ENCODE measurements at places on chromosomes 12 and 14.

DNA sequence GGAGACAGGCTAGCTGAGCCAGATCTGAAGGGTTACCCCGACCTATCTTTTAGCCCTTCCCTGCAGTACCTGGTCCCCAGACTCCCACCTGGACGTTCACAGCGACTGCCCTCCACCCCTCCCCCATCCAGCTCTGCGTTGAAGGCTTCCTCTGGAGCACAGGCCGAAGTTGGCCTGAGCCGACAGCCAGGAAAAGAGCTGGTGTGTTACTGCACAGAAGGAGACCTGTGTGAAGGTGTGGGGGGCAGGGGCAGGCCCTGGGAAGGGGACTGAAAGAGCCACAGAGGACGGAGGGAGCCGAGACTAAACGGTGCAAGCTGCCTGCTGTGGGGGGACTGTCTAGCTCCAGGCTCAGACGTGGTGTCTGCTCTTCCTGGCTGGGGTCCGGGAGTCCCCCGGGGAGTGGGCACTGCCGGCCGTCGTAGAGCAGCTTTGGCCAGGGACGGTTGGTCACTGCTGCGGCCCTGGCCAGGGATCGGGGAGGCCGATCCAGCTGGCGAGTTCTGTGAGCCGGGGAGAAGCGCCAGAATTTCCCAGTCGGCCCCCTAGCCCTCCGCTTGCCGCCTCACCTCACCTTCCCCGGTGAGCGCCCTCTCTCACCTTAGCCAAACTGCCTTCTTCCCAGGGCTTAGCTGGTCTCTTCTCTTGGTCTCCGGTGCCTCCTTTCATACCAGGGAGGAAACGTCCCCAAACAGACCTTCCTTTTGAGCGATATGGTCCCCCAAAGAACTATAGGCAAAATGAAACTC lies 899 bp upstream of the COL2A1 start:
- DNase-seq: peak; percentile 70

DNA sequence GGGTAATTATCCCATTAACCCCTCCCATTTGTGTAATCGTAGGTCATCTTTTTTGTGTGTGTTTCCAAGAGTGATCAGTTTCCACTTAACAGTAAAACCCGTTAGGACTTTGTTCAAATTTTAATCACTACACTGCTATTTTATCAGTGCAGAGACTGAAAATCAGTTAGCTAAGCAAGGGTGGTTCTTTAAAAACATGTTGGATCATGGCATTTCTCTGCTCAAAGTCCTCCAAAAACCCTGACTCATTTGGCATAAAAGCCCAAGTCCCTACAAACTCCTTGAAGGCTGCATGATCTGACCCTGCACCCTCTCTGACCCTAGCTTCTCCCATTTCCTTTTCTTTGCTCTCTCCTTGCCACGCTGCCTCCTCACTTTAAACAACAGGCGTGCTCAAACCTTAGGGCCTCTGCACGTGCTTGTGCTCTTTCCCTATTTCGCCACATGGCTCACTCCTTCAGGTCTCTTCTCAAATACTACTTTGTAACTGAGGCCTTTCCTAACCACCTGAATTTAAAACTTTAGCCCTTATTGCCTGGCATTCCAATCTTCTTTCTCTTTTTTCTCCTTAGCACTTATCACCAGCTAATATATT lies 13.2 kb upstream of the OVCH1 start:
- peak; percentile 19 for DNase-seq

- DNase-seq: no peak
Measured at GRCh38 chr14:105882626-105883025, 356.2 kb downstream of the TMEM121 start.

GRCh38 chr12:60834372-60834771 lies 1238.5 kb downstream of the SLC16A7 start:
- no peak for DNase-seq

DNA sequence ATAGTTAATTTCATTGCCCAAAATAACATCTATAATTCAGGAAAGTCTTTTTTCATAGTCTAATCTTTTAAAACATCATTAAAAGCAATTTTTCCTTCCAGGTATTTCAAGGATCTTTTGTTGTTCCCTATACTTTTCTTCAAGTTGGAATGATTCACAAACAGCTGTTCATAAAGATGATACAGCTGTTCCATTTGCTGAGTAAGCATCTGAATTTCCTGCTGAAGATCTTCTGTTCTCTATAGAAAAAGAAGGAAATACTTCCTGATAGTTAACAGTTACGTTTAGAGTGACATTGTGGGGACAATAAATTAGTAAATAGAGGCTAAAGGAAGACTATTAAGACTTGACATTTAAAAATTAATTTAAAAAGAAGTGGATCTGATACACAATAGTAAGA lies 30.3 kb upstream of the ESR2 start:
- no peak for DNase-seq

DNA sequence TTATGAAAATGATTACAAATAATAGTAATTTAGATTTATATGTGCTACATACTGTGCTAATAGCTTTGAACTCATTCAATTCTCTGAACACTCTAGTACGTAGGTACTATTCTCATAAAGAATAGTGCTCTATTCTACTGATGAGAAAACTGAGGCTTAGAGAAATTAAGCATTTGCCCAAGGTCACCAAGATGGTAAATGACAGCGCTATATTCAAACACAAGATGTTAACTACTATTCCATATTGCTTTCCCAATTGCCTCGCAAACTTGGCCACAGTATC lies 182.9 kb upstream of the GZMB start:
- no peak for DNase-seq

GRCh38 chr12:109393437-109394345 lies 46.0 kb downstream of the MYO1H start:
- peak; percentile 77 for DNase-seq

- no peak for DNase-seq
Measured at GRCh38 chr14:93183596-93184317, 940 bp downstream of the MOAP1 start.

DNA sequence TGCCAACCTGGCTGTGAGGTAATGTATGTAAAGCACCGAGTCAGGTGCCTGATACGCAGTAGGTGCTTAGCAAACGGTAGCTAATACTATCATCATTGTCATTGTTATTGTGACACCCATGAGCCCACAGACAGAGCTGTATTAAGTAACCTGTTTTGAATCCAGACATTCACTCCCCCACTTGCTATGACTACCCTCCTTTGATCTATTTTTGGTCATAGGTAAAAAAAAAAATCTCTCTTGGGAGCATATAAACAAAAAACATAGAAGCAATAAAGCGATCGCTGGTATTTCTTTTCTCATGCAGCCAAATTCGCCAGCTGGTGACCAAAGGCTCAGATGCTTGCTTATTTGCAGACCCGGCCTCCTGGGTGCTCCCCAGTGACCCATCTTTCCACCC lies 330.2 kb downstream of the DPF3 start:
- DNase-seq: no peak

DNA sequence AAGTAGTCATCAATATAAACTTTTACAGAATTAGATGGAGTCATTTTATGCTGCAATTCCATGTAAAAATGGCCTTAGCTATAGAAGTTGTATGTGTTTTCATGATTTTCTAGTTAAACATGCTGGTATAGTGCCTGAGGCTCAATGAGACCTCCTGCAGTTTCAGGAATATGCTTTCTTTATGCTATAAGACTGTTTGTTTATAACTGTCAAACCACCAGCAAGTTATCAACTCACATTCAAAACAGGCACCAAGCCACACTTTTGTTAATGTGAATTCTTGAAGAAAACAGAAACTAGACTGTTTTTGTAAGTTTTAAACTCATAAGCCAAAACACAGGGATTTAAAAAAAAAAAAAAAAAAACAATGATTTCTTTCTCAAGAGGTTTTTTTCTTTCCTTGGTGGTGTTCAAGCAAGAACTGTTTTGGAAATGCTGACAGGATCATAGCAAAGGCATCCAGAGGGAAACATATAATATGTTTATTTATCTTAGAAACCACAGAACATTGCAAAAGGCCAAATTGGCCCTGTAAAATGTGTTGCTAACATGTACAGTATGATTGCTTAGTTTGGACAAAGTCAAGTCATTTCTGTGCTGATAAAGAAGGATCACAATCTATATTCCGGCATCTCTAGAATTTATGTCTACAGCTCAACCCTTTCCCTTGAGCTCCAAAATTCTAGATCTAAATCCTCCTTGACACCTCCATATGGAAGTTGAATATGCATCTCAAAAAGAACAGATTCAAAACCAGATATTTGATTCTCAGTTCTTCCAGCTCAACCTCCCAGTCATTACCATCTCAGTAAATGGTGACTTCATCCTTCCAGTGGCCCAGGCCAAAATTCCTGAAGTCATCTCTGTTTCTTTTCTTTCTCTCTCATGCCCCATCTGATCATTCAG lies 29.0 kb upstream of the LUM start:
- DNase-seq: no peak

- DNase-seq: peak; percentile 82
Measured at GRCh38 chr12:5796171-5796958, 148.7 kb downstream of the ANO2 start.

DNA sequence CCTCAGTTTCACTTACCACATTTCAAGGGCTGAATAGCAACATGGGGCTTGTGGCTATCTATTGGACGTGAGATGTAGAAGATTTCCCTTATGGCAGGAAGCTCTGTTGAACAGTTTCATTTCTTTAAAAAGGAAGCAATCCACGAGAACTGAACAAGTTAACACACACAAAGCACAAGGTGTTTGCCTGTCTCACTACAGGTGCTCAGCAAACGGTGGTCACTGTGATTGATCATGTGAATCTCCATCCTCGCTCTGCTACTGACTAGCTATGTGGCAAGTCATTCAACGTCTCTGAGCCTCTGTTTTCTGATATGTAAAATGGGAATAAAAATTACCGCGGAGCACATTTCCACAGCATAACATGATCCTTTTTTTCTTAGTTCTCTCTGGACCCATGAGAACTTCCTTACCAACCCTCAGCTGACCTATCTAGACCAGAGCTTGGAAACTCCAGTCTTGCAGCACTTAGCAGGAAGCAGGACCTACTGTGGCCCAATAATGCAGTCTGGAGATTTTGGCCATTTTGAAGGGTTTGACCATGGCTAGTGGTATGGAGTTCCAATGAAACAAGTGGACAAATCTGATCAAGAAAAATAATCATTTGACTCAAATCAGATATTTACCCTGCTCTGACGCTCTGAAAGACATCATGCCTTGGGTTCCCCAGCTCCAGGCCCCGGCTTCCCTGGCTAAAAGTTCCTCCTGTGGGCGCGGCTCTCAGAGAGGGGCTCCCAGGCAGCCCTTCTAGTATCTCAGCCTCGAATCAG lies 278.8 kb downstream of the ZFP36L1 start:
- DNase-seq: no peak

GRCh38 chr12:19189522-19189921 lies 60.0 kb downstream of the PLEKHA5 start:
- no peak for DNase-seq

DNA sequence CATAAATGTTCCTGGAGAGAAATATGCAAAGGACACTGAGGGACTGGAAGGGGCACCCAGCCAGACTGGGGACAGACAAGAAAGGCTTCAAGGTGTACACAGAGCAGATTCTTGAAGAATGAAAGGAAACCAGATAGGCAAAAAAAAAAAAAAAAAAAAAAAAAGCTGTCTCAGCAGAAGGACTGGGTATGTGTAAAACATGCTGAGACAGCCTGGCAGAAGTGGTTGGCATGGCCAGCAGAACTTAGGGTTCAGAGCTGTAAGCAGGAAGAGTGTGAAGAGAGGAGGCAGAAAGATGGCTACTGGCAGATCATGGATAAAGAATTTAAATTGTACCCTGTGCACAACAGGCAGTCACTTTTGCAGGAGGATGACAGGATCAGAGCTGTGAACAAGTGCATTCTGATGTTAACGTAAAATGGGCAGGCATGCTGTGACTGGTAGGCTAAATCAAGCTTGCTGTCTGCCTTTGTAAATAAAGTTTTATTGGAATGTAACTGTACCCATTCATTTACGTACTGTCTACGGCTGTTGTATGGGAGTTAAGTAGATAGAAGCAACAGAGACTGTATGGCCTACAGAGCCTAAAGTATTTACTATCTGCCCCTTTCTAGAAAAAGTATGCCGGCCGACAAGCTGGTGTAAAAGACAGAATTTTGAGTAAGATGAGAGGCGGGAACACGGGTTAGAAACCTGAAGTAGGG lies 42.2 kb downstream of the UBR7 start:
- no peak for DNase-seq

DNA sequence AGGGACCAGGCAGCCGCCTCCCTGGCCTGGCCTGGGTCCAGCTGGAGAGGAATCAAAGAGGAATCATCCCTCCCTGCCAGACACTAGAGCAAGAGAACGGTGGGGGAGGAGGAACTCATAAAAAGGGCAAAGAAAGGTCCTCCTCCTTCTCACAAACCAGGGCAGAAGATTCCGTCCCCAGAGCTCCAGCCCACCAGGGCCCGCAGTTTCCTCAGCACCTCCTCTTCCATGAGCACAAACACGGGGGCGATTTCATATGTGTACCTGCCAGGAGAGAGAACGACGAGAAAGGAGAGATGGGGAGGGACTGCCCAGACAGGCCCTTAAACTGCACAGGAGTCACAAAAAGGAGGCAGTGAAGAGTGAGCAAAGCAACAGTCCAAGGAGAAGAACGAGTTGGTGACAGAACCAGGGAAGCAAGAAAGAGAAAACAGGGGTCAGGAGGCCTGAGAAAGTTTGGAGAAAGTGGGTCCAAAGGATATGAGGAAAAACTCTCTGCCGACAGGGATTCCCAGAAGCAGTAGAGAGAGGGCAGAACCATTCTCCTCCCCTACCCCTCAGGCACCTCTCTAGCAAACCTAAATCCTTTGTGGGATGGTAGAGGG lies 8.7 kb upstream of the ZNF740 start:
- DNase-seq: no peak

DNA sequence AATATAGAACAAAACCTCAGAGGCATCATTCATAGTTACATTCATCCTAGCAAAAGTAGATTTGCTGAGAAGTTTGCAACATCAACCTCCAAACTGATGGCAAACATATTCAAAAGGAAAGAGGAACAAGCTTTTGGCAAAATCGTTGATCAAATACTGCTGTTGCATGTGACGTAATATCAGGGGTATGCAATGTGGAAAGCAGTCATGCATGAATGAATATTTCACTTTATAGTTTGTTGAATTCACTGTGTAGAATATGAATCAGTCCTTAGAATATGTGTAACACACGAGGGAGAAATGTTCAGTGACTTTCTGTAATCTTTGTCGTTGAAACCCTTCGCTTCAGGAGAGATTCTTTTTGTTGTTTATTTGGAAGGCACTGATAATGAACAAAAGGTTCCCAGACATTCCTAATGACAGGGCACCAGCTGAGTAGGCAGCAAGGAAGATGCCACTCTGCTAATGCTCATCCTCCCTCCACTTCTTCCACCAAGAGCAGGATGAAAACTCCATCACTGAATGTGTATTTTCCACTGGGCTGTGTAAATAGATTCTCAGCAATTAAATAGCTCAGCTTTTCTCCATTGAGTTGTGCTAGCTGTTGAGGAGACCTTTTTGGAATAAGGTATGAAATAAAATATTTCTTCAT lies 126.1 kb downstream of the PELI2 start:
- no peak for DNase-seq

DNA sequence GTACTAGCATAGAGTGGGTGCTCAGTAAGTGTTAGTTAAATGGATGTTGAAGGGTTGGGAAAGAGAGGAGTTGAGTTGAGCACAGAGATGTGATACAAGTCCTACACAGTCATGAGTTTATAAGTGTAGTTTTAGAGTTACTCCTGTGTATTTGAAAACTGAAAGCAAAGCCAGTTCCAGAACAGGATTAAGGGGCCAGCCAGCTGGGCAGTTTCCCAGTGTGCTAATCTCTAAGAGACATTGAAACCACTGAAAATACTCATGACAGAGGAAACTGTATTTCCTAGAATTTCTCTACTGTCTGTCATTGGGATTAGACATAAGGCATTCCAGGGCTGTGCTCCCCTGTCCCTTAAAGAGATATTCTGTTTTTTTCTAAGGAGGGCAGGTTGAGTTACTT lies 101.0 kb downstream of the DERA start:
- no peak for DNase-seq

All from GM23338 (cell line).